ENCODE measurements at places on chromosomes 12 and 14.
A peak's percentile ranks its signal among the peaks of the same experiment; 100 is the strongest.

DNA sequence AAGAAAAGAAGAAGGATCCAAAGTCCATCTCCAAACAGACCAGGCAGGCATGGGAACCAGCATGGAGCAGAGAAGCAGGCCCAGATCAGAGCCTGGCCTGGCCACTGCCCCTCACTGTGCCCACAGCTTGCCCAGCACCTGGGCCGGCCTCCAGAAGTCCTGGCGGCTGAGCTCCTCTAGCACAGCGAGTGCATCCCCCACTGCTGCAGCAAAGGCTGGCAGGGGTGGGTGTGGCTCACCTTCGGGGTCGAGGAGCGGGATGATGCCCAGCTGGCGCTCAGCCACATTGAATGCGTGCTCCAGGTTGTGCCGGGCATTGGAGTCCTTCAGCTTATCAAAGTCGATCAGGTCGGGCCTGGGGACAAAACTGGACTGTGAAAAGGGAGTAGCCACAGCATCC is 78.7 kb downstream of the SPTB start:
- DNase-seq: no peak
- peaks cover 93% of the 10 kb centered on the region for H3K36me3 ChIP-seq
- H3K4me3 ChIP-seq: no peak overlapping the region
- H3K4me1 ChIP-seq: peaks cover 5% of the 10 kb centered on the region
- H3K27ac ChIP-seq: peak overlapping the region; percentile 39
- H3K27me3 ChIP-seq: no peaks in the 10 kb centered on the region

DNA sequence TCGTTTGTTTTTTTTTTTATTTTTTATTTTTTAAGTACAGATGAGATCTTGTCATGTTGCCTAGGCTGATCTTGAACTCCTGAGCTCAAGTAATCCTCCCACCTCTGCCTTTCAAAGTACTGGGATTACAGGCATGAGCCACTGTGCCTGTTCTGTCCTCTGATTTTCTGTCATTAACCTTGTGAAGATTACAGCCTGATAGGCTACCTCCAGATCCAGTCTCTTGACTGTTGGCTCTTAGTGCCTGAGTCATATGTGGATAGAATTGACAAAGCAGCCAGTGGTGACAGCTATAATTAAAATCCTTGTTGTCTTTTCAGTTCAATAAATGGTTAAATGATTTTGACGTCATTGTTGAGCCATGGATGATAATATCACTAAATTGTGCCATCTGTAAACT is 21.3 kb upstream of the REP15 start:
- peaks cover 15% of the 10 kb centered on the region for H3K4me1 ChIP-seq
- no peak overlapping the region for H3K4me3 ChIP-seq
- no peaks in the 10 kb centered on the region for H3K27me3 ChIP-seq
- no peak overlapping the region for H3K27ac ChIP-seq

GRCh38 chr12:25202137-25202536 is 7.1 kb downstream of the ETFRF1 start:
- DNase-seq: no peak
- H3K4me1 ChIP-seq: peaks cover 14% of the 10 kb centered on the region
- H3K27me3 ChIP-seq: no peaks in the 10 kb centered on the region
- H3K36me3 ChIP-seq: peaks cover 41% of the 10 kb centered on the region
- no peak overlapping the region for H3K27ac ChIP-seq

DNA sequence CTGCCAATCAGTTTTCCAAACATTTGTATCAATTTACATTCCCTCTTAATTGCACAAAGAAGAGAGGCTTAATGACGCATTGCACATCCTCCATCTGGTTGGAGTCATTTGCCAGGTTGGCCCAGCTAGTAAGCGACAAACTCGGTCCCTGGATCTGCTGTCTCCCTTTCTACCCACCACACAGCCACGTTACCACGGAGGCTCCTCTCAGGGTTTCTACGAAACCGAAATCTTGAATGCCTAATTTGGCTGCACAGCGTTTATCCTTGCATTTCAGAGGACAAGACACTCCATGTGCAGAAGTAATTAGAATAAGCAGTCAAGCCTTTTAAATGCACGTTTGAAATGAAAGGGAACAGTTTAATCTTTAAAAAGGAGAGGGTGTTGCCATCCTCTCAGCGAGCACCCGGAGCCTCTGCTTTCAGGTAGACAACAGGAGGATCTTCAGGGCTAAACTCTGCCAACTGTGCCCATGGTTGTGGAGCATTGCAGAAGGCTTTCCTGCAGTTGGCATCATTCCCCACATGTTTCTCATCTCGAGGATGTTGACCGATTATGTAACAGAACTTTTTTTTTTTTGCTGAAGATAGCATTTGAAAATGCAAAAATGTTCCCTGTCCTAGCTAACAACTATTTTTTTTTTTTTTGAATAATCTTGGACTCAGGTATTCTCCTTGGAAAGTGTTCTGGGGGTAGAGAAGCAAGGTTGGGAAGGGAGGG is 37.8 kb downstream of the SLC24A4 start:
- H3K27ac ChIP-seq: no peak overlapping the region
- H3K27me3 ChIP-seq: peaks cover 2% of the 10 kb centered on the region
- H3K4me1 ChIP-seq: no peaks in the 10 kb centered on the region
- H3K36me3 ChIP-seq: no peaks in the 10 kb centered on the region
- no peak for DNase-seq
- H3K4me3 ChIP-seq: no peak overlapping the region

- peak; percentile 23 for DNase-seq
- H3K27me3 ChIP-seq: no peaks in the 10 kb centered on the region
- no peak overlapping the region for H3K27ac ChIP-seq
- no peaks in the 10 kb centered on the region for H3K36me3 ChIP-seq
These were observed 9.7 kb downstream of the SLC25A47 start for GRCh38 chr14:100332797-100333196.

GRCh38 chr14:100250732-100251465 is 12.0 kb downstream of the YY1 start:
- no peak overlapping the region for H3K27ac ChIP-seq
- no peaks in the 10 kb centered on the region for H3K27me3 ChIP-seq
- no peak overlapping the region for H3K4me3 ChIP-seq

- no peak for DNase-seq
- no peaks in the 10 kb centered on the region for H3K36me3 ChIP-seq
- H3K4me3 ChIP-seq: no peak overlapping the region
- H3K27ac ChIP-seq: no peak overlapping the region
These were observed 128.8 kb downstream of the ADGRD1 start for GRCh38 chr12:131082290-131083194.

- no peaks in the 10 kb centered on the region for H3K4me1 ChIP-seq
- no peaks in the 10 kb centered on the region for H3K36me3 ChIP-seq
- no peak overlapping the region for H3K4me3 ChIP-seq
- DNase-seq: no peak
- H3K27ac ChIP-seq: no peak overlapping the region
These were observed 193.9 kb downstream of the GPHN start for GRCh38 chr14:66701813-66702212.

- H3K27me3 ChIP-seq: no peaks in the 10 kb centered on the region
- H3K4me3 ChIP-seq: no peak overlapping the region
- H3K36me3 ChIP-seq: no peaks in the 10 kb centered on the region
- no peak overlapping the region for H3K27ac ChIP-seq
These were observed 145.5 kb upstream of the CDKN3 start for GRCh38 chr14:54251356-54251755.

DNA sequence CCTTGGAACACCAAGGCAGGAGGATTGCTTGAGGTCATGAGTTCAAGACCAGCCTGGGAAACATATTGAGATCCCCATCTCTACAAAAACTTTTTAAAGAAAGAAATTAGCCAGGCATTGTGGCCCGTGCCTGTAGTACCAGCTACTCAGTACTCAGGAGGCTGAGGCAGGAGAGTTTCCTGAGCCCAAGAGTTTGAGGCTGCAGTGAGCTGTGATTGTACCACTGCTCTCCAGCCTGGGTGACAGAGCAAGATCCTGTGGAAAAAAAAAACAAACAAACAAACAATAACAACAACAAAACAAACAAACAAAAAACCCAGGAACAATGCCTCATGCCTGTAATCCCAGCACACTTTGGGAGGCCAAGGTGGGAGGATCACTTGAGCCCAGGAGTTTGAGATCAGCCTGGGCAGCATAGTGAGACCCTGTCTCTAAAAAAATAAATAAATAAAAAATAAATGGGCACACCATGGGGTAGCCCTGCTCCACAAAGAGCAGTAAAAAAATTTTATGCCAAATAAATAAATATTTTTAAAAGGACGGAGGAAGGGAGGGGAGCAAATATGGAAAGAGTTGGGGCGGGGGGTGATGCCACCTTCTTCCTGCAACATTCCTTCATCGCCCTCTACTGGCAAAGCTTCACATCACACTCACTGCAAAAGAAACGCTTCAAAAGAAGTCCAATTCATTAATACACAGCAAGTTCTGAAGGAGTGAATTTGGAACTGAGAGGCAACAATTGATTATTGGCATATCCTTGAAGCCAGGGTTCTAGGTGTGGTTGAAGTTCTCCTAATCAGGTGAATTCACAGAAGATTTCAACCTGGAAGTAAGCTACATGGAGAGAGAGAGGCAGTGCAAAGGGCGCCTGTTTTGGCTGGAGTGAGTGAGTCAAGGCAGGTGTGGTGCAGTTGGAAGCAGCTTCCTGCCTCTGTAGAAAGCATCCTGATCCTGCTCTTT is 8.8 kb upstream of the GNPTAB start:
- no peak overlapping the region for H3K27ac ChIP-seq
- no peak overlapping the region for H3K4me3 ChIP-seq
- no peaks in the 10 kb centered on the region for H3K36me3 ChIP-seq
- peak; percentile 58 for DNase-seq
- no peaks in the 10 kb centered on the region for H3K4me1 ChIP-seq

DNA sequence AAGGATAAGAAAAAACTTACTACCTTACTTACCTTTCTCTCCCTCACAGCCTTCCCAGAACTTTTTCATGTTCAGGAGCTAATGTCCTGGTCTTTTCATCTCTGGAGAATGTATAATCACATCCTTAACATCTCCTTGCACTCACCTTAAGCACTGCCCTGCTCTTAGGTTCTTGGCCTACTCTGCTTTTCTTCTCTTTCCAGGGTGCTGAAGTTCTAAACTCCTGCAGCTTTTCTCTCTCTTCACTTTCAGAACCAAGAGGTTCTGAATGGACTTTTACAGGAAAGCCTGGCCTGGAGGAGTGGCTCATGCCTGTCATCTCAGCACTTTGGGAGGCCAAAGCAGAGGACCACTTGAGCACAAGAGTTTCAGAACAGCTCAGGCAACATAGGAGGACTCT is 101.9 kb downstream of the TMTC2 start:
- H3K4me3 ChIP-seq: no peak overlapping the region
- H3K27ac ChIP-seq: no peak overlapping the region
- no peaks in the 10 kb centered on the region for H3K27me3 ChIP-seq
- no peaks in the 10 kb centered on the region for H3K4me1 ChIP-seq

DNA sequence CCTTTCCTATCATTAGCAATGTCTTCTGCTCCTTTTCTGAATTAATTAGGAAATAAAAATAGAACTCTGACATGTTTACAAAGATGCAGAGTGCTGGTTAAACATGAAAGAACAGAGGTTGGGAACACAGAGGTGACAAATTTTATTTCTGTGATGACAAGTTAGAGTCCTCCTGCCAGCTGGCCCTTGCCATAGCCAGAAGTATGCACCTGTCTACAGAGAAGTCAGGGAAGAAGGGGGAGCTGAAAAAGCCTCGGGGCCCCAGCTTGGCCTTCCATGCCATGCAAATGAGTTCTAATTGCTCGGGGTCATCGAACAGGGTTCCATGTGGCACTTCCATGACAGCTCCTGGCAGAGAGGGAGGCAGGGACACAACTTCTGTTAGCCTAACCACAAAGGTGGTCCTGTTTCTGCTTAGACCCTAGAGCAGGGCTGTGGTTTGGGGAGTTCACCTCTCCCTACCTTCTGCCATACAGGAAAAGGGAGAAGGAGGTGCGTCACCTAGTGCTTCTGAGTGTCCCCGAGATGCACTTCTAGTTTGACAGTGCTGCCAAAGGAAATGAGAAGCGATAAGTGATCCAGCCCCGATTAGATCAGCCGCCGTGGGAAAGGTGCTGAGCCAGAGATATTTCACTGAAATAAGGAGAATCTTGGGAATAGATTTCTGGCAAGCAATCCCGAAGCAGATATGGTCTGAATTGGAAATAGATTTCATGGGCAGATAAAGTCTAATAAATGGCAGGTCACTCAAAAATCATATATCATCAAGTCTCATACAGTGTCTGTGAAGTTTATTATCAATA is 155.8 kb upstream of the FOXN3 start:
- H3K36me3 ChIP-seq: no peaks in the 10 kb centered on the region
- H3K27me3 ChIP-seq: no peaks in the 10 kb centered on the region
- peak; percentile 61 for DNase-seq
- peak overlapping the region; percentile 17 for H3K4me3 ChIP-seq
- peaks cover 25% of the 10 kb centered on the region for H3K4me1 ChIP-seq
- peak overlapping the region; percentile 40 for H3K27ac ChIP-seq

DNA sequence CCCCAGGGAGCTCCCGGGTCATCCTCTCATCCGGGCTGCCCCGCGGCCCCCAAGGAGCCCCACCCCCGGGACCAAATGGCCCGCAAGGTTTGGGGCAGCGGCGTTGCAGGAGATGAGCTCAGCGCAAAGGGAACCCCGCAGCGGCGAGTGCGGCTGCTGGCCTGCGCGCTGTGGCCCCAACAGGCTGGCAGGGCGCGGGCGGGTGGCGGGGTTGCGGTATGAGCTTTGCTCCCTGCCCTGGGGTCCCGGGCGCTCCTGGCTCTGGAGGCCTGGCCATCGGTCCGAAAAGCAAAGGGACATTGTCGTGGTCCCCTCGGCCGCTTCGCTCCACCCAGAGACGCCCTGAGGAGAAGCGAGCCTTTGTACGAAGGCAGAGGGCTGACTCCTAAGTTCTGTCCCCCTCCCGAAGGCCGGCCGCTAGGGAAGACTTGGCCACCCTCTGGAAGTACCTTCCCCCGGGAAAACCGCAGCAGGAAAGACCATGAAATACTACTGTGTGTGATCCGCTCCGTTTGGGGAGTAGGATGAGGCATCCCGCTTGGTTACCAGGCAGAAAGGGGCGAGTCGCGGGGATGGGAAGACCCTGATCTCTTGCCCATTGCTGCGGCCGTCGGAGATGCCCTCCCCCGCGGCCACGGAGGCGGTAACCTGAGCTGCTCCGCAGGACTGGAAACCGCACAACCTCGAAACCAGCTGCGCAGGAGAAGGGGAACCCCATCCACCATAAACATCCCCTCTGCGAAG is 620 bp upstream of the NID2 start:
- H3K27me3 ChIP-seq: peaks cover 42% of the 10 kb centered on the region
- no peak for DNase-seq
- H3K27ac ChIP-seq: peak overlapping the region; percentile 28
- peak overlapping the region; percentile 72 for H3K4me3 ChIP-seq

- no peak overlapping the region for H3K4me3 ChIP-seq
- H3K4me1 ChIP-seq: no peaks in the 10 kb centered on the region
- no peaks in the 10 kb centered on the region for H3K36me3 ChIP-seq
- H3K27ac ChIP-seq: no peak overlapping the region
These were observed 11.0 kb upstream of the HHIPL1 start for GRCh38 chr14:99633918-99634317.

- no peaks in the 10 kb centered on the region for H3K27me3 ChIP-seq
- DNase-seq: no peak
- peaks cover 2% of the 10 kb centered on the region for H3K36me3 ChIP-seq
- H3K27ac ChIP-seq: no peak overlapping the region
These were observed 129.4 kb downstream of the SYNE2 start for GRCh38 chr14:63982156-63982555.
